ENCODE measurements at places on chromosomes 4 and X.

- DNase-seq, result no peak
Measured at GRCh38 chr4:112113864-112114263, 31.4 kb upstream of the FAM241A start.

DNA sequence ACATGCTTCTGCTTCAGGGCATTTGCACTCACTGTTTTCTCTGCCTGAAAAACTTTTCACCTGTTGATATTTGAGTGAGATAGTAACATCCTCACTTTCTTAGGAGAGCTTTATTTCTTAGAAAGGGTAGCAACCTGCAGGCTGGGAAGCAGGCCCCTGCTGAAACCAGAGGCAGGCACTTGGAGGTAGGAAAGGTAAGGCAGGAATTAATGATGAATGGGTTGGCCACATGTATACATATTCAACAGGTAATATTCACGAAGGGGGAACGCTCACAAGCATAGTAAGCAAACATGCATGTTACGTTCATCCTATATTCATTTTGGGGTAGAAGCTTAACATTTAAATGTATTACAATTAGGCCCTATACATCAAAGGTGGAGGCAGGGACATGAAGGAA lies 3.1 kb downstream of the SPATA18 start:
- DNase-seq, result no peak

DNA sequence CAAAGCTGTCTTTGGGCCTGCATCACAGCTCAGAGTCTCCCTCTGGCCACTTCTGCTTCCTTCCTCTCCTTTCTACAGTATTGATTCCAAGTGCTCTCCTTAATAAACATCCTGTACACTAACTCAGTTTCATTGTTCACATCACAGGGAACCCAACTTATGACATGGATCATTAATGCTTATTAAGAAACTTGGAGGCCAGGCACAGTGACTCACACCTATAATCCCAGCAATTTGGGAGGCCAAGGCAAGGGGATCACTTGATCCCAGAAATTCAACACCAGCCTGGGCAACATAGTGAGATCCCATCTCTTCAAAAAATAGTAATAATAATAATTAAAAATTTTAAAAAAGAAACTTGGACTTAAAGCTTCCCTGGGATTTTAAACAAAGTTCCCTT lies 89.2 kb upstream of the EFHC2 start:
- DNase-seq, result no peak

- no peak for DNase-seq
Measured at GRCh38 chrX:132837967-132838366, 120.5 kb downstream of the HS6ST2 start.

GRCh38 chrX:12447448-12448064 lies 309.3 kb downstream of the FRMPD4 start:
- DNase-seq, result no peak

GRCh38 chr4:2336659-2337058 lies 74.8 kb upstream of the MXD4 start:
- DNase-seq, result no peak

DNA sequence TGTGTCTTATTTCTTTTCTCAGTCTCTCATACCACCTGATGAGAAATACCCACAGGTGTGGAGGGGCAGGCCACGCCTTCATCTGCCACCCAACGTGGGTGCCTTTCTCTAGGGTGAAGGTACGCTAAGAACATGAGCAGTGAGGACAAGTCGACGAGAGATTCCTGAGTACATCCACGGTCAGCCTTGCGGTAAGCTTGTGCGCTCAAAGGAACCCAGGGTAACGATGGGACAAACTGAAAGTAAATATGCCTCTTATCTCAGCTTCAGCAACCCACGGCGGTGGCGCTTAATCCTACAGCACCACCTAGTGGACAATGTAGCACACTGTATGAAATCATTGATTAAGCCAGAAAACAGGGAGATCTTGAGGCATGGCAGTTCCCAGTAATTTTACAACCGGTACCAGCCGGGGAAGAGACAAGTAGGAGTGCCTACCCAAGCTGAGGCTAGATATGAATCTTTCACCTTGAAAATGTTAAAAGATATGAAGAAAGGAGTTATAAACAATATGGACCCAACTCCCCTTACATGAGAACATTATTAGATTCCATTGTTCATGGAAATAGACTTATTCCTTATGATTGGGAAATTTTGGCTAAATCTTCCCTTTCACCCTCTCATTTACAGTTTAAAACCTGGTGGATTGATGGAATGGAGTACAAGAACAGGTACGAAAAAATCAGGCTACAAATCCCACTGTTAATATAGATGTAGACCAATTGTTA lies 63.0 kb downstream of the ZNF732 start:
- no peak for DNase-seq

DNA sequence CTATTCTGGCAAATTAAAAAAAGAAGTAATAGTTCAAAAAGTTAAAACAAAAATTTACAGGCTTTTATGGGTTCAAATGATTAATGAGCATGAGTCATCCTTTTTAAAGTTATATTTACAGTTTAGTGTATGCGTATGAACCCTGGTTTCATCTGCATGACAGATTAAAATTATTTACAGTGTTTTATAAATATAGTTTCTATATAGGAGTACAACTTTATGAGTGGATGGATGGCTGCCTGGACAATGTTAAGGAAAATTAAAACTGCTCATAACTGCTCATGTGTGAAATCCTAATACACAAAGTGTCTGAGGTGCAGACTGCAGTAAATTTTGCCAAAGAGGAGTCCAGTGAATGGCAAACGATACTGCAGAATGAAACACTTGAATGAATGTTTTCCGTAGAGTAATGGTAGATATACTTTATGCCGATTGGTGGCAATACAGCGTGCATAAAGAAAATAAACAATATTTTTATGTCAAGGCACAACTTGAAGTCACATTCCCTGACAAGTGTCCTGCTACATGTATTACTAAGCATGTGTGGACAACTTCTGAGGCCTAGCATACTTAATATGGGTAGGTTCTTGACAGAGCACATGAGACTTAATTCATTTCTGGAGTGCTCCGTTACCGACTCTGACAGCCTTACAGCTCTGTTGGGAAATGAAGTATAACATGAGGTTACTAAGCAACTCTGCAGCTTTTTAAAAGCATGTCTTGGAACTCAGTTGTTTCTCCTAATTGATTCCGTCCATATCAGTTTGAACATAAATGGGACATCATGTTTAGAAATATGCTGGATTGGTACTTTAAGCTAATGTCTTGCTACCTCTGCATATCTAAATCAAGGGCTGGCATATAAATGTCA lies 985.6 kb upstream of the PCDH7 start:
- no peak for DNase-seq

DNA sequence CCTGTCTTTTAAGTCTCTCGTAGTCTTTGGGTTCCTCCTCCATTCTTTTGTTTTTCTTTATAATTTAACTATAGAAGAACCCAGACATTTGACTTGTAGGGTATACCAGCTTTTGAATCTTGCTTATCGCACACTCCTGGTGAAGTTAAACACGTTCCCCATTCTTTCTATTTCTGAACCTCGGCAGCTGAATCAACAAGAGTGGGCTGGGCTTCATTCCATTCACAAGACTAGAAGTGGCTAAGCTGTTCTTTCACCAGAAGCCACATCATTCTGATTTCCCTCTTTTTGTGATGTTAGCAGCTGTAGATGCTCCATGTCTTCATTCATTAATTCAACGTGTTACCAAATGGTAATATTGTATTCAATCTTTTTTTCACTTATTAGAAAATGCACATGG lies 167.9 kb downstream of the CORIN start:
- no peak for DNase-seq

GRCh38 chrX:12234534-12235329 lies 96.5 kb downstream of the FRMPD4 start:
- DNase-seq, result no peak

DNA sequence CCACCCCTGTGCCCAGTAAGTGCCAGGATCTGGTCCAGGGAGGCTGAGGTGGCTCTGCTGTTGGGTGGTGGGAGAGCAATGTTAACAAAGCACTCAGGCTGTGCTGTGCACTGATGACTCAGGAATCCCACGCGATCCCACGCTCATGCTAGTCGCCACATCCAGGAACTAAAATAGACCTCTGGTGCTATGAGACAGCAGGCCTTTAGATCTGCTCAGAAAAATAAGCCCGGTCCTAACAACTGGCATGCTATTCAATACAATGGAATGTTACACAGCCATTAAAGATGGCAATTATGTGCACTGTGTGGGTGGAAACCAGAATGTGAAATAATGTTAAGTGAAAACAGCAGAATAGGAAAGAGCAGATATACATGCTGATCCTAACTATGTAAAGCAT lies 26.0 kb downstream of the ARL13A start:
- DNase-seq, result no peak

DNA sequence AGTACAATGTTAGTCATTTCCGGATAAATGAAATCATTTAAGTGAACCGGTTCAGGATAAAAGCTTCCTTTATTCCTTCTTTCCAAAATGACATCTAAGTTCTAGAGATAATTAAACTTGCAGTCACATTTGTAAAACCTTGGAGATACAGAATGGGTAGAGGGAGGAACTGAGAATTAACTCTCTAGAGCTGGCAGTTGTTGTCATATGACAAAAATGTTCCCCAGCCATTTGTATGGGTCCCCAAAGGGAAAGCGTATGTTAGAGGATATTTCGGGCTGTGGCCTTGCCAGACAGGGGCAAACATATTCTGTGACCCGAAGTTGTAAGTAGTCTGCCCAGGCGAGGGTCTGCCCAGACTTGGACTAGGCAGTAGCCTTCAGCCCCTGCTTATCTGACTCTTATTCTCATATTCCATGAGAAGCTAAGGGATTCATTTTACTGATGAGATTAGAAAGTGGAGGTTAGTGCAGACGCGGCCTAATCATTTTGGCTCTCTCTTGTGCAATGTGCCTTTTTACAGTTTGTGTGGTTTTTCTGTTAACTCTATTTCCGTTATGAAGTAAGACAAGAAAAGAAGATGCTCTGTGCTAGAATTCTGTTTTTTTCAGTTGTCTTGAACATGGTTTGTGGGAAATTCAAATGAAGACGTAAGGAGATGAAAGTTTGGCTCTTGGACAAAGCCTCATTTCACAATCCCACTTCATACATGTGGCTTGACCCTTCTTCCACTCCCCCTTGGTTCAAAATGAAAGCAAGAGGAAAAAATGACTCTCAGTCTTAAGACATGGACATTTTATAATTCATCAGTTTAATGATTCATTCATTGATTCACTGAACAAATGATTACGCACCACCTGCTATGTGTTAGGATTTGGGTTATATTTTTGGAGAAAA lies 2394.2 kb upstream of the AGA start:
- DNase-seq, result no peak

DNA sequence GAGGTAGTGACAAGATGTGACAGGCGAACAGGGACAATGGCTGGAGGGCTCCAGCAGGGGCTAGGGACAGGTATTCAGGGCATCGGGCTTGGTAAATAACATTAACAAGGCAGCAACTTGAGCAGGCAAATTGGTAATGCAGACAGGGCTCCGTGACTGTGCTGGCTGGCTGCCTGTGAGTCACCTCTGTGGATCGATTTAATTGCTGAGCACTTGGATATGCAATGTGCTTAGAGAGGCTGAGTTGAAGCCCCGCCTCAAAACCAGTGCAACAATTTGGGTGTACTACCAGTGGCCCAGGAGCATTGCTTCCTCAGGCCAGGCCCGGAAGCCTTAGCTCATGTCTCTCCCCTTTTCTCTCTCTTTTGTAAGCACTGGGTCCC lies 19.5 kb downstream of the CNGA2 start:
- DNase-seq, result no peak

- no peak for DNase-seq
Measured at GRCh38 chr4:791252-791897, 34.6 kb downstream of the CPLX1 start.

DNA sequence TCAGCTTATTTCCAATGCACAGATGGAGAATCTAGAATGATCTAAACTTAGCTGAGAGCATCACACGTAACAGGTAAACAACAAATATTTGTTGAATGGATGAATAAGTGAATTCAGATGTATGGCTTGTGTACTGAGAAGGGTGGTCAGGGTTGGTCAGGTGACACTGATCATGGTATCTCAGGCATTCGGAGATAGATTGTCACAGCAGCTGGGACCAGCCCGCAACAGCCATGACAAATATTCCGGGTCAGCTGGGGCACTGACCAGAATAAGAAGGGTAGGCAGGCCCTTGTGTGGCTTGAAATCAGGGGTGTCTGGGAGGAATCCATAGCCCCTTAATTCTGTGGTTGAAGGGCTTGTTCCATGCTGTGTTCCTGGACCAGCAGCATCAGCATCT lies 159.4 kb upstream of the ARX start:
- DNase-seq, result no peak

- no peak for DNase-seq
Measured at GRCh38 chr4:6494431-6495295, 22.2 kb upstream of the PPP2R2C start.

DNA sequence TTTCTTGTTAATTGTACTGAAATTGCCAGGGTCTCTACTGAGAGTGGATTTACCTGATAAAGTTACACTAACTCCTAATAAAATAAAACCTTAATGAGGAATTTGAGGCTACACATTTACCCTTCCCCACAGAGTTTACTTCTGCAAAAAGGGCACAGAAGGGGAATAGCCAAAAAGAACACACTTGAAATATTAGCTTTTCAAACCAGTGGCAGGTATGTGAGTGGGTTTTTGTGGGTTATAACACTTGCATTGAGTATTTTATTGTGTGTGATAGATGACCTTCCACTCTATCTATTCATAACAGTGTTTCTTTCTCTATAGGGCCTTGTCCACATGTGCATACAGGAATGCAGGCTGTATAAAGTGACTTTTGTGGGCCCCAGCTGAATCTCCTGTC lies 5.0 kb upstream of the GPR174 start:
- DNase-seq, result no peak

DNA sequence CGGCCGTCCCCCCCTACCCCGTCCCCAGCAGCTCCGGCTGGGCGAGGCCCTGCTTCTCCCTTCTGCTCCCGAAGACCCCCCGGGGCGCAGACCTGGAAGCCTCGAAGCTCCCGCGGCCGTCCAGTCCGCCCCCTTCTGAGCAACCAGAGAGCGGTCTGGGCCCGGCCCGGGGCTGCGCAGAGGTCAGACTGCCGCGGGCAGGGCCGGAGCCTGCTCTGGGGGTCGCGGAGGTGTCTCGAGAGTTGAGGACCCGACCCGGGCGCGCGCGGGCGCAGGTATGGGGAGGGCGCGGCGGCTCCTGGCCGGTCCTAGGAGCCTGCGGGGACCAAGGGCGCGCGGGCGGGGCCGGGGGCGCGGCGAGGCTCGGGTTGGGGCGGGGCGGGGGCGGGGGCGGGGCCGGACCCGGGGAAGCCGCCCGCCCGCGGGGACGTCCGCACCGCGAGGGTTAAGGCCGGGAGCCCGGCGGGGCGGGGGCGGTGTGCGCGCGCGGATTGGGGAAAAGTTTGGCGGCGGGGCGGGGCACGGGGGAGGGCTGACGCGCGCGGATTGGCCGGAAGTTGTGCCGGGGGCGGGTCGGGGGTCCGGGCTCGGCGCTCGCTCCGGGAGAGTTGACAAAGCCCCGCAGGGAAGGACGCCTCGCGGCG lies at the start of gene FGFRL1:
TSS of gene FGFRL1 (plus strand) at position 605 of the 644 bp plus-strand sequence. CDS start 860 bp downstream, outside the sequence.
- no peak for DNase-seq

- no peak for DNase-seq
Measured at GRCh38 chr4:145886871-145887240, 51.8 kb downstream of the ZNF827 start.

All from cortex of kidney (tissue), 1 donor.